Omental fat pad (tissue), 4 donors: ENCODE measurements at places on chromosomes 7 and 10. TPM values are rescaled to one million over a fixed set of nuclear protein-coding genes. Genes with fewer than 3 reads are reported as not detected.

PLEKHS1 gene
- not detected for total RNA-seq

UCN3 gene
- total RNA-seq, result not detected

DNA sequence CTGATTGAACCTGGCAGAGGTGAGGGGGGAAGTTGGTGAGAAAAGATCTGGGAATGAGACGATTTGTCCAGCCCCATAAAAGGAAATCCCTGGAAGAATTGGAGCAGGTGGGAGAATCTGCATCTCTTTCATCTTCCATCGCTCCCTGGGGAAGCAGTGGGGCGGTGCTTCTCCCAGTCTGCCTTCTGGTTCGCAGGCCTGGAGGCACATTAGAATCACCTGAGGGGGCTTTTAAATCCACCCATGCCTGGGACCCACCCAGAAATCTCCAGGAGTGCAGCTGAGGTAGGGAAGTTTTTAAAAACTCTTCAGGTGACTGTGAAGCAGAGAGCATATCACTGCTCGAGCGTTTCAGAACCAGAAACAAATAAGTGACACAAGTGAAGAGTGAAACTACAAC is 26.7 kb upstream of the SYPL1 start:
- DNase-seq, result no peak

DNA sequence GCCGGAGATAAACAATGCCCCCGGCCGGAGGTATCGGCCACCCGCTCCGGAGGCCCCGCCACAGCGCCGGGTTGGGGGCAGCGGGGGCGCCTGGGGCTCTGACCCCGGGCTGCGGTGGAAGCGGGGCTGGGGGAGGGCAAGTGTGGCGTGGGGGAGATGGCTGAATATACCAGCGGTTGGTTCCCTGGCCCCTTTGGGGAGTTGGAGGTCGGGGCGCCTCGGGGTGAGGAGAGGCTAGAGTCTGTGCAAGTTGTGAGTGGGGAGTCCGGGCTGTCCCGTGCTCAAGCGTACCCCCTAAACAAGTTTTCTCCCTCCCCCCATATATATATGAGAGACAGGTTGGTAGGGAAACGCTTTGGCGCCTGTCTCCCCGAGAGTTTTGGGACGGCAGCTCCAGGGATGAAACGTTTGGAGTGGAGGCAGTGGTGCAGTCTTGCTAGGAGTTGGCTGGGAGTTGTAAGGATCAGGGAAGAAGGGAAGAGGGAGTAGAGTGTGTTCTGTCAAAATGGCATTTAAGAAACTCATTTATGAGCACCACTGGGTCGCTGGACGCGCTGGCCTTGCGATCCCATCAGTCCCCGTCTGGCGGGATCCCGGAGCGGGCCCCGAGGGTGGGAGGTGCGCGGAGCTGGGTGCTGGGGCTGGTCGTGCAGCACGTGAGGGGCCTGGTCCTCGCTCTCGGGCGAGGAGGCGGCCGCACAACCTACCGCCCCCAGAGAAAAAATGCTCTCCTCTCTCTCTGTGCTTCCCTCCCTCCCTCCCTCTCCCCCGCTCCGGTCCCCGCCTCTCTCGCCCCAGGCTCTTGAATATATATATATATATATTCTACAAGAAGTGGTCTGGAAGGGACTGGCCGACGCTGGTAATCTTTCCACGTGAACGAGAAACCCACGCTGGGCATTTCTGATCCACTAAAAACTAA is 1.1 kb downstream of the TET1 start:
- no peak for DNase-seq

DNA sequence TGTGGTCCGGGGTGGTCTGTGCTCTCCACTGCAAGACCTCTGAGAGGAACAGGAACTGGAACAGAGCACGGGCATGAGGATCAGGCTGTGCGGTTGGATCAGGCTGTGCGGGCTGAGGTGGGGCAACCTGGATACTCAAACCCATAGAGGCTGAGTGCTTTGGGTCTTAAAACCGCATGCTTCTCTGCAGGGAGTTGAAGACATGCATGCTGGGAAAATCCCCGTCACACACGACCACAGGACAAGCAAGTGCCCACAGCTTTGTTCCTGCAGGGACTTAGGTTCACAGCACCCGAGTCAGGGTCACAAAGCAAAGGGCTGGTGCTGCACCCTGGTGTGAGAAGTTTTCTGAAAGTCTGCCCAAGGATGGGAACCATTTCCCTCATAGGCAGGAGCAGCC is 221.2 kb downstream of the ZMYND11 start:
- DNase-seq, result no peak

GRCh38 chr10:62669341-62669740 is 135.2 kb upstream of the ADO start:
- DNase-seq, result no peak

GRCh38 chr10:113921561-113922370 is 67.3 kb downstream of the NHLRC2 start:
- DNase-seq, result no peak
